ENCODE measurements at places on chromosomes 16 and 17.

- no peak for DNase-seq
Observed at GRCh38 chr16:15607700-15608396, 35.1 kb downstream of the MARF1 start.

GRCh38 chr16:67654403-67654911 is 5.6 kb downstream of the ACD start:
- no peak for DNase-seq

GRCh38 chr17:8831234-8831849 is 32.2 kb upstream of the MFSD6L start:
- DNase-seq, result no peak

DNA sequence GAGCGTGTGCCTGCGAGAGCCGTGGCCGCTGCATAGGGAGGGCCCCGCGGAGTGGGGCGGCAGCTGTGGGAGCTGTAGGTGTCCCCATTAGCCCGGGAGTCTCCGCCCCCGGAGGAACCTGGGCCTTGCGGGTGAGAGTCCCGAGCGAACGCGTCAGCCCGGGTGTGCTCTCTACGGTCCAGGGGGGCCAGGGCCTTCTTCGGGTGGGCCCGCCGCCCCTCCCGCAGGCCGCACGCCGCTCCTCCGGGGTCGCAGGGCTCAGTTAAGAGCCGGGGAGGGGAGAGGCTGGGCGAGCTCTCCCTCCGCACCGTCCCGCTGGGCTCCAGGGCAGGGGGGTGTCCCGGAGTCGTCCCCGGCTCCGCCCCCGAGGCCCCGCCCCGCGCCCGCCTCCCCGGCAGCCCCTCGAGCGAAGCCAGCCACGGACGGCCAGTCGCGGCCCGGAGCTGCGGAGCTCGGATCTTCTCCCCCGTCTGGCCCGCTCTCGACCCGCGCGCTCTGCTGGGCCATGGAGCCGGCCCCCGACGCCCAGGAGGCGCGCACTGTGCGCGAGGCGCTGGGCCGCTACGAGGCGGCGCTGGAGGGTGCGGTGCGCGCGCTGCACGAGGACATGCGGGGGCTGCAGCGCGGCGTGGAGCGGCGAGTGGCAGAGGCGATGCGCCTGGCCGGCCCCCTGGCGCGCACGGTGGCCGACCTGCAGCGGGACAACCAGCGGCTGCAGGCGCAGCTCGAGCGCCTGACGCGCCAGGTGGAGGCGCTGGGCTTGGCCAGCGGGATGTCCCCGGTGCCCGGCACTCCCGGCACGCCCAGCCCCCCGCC is at the start of gene SMTNL2:
Gene SMTNL2, plus strand, starts transcription at position 429 of the 816 bp plus-strand sequence. Its CDS starts 77 bp downstream, at position 506.
- no peak for DNase-seq

- no peak for DNase-seq
Observed at GRCh38 chr16:72901000-72901627, 146.8 kb downstream of the ZFHX3 start.

DNA sequence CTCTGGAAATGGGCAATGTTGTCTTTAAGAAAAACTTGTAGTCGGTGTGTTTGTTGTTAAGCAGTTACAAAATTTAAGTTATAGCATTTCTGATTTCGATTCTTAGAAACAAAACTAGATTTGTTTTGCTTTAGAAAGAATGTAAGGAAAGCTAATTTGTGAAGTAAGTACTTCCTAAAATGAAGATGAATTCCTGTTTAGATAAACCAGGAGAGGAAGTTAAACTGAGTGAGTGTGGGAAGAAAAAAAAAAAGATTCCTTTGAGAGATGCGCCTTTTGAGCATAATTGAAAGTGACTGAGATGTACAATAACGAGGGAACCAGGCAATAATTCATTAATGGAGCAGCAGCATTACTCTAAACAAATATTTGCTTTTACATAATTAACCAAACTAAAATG is 52.4 kb upstream of the ALOX12 start:
- no peak for DNase-seq

DNA sequence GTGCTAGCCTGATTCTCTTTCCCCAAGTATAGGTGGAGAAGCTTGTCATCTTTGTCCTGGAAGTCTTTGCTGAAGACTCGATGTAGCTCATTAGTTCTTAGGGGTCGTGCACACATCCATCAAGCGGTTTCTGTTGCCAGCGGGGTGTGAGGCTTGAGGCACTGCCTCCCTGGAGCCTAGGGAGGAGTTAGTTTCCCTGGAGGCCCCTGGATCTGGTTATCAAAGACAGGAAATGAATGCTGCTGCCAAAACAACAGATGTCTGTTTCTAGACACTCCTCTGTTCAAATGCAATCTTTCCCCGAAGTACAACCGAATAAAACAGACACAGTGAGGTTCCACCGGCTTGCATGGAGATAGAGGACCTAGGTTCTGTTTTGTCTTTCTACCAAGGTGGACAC is 17.5 kb downstream of the HS3ST4 start:
- DNase-seq, result no peak

DNA sequence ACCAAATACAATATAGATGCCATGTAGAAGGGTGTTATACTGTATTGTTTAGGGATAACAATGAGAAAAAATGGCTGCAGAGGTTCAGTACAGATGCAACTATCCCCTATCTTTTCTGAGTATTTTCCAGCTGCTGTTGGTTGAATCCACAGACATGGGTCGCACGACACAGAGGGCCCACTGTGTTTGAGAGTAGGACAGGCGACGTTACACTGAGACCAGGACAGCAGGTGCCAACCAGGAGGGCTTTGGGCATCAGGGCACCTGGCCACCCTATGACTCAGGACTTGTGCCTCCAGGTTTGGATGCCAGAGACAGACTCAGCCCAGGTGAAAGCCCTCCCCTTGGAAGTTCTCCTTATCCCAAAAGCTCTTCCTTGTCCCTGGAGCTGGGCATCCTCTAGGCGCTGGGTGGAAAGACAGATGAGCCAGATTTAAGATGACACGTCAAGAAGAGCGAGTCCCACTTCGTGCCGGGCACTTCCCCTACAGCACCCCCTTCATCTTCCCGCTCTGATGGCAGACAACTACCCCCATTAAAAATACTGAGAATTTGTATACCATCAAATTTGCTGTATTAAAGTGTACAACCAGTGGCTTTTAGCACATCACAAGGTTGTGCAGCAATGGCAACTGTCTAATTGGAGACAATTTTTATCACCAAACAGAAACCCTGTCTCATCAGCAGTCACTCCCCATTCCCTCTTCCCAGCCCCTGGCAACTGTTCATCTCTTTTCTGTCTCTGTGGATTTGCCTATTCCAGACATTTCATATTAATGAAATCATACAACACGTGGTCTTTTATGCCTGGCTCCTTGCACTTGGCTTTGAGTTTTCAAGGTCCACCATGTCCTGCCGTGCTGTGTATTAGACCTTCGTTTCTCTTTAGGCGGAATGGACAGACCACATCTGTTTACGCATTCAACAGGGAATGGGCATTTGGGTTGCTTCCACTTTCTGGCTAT is 30.6 kb downstream of the TNFRSF13B start:
- DNase-seq, result no peak

DNA sequence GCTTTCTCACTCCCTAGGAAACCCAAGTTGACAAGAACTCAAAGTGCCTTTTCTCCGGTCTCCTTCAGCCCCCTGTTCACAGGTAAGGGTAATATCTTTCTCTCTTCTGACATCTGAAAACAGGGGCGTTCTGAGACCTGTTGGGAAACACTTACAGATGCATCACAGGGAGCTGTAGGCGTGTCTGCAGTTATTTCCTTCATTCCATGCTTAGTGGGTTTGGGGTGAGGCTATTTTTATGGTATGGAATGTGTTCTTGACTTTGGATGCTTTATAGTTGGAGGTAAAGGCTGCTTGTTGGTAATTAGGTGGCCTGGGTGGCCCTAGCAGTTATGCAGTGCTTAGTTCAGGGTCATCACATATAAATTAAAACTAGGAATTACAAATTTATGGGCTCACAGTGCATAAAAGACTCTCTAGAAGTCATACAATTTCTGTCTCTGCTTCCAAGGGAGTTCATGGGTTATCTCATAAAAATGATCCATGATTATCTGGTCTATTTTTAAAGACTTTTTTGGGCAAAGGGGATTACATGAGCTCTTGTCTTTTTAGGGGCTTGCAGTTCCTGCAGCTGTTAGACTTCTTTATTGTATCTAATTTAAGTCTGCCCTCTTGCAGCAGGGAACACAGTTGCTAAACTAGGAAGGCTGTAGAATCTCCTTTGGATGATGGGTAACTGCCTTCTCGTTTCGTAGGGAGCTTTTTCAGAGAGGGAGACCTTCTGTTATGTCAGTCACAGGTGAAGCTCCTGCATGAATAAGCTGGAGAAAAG is 10.2 kb downstream of the SOCS7 start:
- no peak for DNase-seq

GRCh38 chr17:76479515-76480060 is 12.2 kb downstream of the AANAT start:
- no peak for DNase-seq

DNA sequence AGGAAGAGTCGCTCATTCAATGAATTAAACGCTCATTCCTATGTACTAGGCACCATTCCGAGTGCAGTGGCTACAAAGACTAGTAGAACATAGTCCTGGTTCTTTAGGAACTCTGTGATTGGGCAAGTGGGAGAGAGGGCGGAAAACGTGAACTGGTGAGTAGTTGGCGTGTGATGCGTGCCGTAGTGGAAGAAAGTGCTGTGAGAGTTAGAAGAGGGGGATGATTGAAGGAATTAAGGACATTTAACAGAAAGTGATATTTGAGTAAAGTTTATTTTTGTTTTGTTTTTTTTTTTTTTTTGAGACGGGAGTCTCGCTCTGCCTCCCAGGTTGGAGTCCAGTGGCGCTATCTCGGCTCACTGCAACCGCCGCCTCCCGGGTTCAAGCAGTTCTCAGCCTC is 7.9 kb upstream of the SLFN14 start:
- no peak for DNase-seq

- no peak for DNase-seq
Observed at GRCh38 chr16:10078541-10078949, 103.7 kb downstream of the GRIN2A start.

DNA sequence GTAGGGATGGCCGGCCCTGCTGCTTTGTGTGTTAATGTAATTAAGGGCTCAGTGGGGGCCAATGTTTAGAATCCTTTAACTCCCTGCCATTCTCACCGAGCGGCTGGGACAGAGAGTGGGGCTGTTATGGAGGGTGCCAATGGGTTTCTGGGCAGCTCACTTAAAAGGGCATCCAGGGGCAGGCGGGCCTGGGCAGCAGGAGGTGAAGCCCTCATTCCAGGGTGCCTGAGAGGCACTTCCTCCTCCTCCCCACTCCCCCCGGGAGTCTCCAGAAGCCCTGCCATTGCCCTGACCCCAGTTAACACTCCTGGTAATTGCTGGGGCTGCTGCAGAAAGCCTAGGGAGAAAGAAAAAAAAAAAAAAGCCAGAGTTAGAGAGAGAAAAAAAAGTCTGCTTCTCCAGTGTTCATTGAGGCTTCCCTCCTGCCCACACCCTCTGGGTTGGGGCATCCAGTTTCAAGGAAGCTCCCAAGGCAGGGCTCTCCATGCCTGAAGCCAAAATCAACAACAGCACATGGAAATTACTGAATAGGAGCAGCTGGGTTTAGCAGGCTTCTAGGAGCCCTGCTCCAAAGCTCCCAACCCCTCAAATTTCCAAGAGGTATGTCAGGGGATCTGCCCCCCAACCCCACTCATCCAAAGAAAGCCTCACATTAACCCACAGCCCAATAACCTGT is 28.0 kb downstream of the CUEDC1 start:
- peak; percentile 76 for DNase-seq

GRCh38 chr17:75588596-75589011 is 1.0 kb downstream of the MYO15B start:
- DNase-seq, result peak; percentile 40

DNA sequence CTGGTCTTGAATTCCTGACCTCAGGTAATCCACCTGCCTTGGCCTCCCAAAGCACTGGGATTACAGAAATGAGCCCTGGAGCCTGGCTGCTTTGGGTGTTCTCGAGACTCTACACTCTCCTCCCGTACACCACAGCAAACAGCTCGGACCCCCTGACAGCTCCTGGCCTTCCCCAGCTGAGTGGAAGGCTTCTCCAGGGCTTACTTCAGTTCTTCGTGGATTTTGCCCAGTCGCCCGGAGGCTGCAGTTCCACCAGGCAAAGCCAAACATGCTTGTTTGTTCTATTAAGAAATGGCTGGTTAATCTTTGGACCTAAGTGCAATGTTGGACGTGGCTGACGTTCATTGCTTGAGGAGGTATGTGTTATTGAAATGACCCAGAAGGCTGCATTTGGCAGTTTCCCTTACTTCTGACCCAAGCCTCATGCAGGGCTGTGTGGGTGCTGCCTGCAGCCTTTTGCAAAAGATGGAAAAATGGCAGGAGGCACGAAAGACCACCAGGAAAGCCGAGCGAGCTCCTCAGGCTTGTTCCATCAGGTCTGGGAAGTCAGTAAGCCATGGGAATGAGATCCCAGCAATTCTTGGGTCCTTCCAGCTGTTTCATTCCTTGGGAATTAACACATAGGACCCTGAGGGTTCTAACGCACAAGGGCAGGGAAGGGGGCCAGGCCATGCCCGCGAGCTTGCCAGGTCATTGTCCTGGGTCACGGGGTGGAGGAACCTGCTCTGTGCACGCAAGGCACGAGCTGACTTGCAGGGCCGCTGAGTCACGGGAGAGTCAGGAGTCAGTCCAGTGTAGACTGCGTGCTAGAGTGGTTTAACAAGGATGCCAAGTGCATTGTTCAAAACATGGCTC is 23.9 kb upstream of the KLHDC4 start:
- no peak for DNase-seq

GRCh38 chr17:68628576-68628957 is 27.4 kb upstream of the FAM20A start:
- no peak for DNase-seq

DNA sequence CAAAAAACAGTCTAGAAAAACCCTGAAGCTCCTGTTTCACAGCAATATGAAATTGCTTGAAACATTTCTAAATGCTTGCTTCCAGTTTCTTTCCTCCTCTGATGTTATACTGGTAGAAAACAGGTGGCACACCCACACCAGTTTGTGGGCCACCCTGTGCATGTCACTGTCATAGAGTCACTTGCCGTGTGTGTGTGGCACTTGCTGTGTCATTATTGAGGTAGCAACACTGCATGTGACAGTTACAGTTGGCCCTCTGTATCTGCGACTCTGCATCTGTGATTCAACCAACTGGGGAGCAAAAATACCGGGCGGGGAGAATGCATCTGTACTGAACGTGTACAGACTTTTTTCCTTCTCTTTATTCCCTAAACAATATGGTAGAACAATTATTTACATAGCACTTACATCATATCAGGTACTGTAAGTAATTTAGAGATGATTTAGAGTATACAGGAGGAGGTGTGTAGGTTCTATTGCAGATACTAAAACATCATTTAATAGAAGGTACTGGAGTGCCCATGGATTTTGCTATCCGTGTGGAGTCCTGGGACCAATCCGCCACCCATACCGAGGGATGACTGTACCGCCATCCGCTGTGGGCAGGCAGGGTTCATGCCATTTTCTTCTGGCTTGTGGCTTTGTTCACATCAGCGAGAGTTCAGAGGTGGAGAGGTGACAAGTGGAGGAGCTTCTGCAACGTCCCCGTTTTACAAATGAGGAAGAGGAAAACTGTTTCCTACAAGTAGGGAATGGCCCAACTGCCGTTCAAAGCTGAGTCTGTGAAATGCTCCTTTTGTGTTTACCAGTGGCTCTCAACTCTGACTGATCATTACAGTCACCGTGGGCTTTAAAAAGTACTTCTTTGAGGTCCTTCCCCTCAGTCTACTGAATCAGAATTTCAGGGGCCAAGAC is 373.7 kb downstream of the SNX29 start:
- DNase-seq, result no peak

All from NCI-H1092 treated with DMSO at 0.1 percent for 48 hours (cell line).